NCI-H187 (cell line): ENCODE measurements at places on chromosomes 12 and 14.
A peak's percentile ranks its signal among the peaks of the same experiment; 100 is the strongest.

GRCh38 chr12:69880571-69880970, 55.5 kb downstream of the MYRFL start:
- no peak for DNase-seq

GRCh38 chr12:86172913-86173443, 83.2 kb downstream of the MGAT4C start:
- no peak for DNase-seq

- no peak for DNase-seq
These were observed 150.3 kb downstream of the LRRK2 start for GRCh38 chr12:40375076-40375475.

DNA sequence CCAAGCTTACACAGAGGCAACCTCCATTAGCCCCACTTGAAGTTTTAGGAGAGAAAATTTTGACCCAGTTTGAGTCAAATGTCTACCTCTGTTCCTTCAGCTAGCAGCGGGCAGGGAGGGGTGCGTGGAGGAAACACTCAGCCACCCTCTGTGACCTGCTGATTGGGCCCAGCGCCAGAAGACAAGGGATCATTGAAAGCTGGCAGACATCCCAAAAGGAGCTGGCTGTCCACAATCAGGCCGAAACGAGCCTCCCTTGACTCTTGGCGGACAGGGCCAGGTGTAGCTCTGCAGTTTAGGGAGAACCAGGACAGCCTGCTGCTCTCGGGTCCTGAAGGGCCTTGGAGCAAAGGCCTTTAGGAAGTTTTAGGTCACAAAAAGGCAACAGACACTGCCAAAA, 41.3 kb downstream of the CD9 start:
- DNase-seq: no peak

DNA sequence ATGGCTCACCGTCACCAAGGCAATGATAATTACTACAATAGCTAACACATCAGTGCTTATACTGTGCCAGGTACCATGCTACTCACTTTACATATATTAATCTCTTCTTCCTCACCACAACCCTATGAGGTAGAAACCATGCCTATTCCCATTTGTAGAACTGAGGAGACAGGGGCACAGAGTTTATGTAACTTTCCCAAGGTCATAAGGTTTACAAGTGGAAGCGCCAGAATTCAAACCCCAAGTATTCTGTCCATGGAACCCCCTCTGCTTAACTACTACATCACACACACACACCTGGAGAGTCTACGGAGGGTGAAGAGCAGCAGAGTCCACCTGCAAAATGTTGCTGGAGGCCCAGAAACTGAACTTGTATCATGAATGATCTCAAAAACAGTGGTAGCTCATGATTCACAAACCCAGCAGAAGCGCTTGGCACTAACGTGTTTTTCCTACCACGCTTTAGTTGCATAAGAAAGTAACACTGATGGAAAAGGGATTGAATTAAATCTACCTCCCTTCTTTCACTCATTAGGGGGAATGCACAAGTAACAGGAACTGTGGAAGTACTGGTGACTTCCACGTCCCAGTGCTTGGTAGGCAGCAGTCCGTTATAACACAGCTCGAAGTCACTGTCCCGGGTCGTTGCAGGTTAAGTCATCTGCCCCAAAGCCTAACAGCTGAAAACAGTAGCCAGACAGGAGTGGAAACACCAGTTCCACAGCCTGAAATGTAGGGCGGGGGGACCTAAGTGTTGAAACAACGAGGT, 2.0 kb downstream of the ITPR2 start:
- no peak for DNase-seq

DNA sequence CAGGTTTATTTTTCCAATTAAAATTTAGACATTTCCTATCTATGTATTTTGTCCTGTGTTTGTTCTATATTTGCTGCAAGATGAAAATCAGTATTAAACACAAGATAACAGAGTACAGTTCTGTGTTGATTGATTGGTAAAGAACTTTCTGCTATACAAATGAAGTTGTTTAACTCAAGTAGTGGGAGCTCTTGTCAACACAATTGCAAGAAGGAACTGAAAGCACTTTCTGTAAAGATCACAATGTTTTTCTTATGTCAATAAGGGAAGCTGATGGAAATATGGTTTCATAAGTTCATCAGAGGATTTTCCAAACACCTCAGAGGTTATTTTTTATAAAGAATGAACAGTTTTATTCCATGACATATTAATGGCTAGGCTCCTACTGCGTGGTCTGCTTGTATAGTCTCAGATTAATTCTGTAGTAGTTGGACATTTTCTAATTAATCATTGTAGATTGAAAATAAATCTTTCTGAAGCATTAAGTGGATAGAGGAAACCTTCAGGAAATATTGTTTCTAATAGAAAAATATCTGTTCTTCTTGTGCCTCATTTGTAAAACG, 379.5 kb downstream of the LRFN5 start:
- no peak for DNase-seq

DNA sequence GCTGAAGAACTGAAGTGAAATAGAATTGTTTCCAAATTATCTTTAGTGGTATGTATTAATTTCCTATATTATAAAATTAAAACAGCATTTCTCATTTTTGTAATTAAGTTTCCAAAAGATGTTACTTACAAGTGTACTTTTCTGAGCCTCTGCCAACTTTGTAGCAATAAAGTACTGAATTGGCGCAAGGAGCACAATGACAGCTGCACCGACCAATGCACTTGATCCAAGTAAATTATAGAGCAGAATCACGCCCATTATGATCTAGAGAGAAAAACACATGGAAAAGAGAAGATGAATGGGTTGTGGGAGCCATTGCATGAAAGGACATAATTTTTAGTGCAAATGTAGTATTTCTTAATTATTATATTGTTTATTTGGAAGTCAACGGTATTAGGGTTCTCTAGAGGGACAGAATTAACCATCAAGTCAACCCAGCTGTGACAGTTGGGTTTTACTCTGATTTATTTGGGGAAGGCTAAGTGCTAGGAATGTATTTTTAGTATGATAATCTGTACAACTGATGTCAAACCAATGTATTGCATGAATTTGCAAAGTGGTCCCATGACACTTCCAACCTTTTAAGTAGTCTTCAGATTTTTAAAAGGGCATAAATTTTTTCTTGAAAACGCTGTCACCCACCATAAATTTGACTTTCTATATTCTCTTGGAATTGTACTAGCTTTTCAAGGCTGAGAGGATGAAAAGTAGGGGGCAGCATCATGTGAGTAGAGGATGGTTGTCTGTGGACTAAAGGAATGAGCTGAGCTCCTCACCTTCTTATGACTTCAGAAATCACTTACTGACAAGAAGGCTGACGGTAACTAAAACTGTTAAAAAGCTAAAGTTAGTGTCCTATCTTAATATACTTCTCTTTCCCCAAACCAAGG, 33.0 kb downstream of the ABCC9 start:
- no peak for DNase-seq

- no peak for DNase-seq
These were observed 5.3 kb downstream of the KRT3 start for GRCh38 chr12:52790427-52791270.

DNA sequence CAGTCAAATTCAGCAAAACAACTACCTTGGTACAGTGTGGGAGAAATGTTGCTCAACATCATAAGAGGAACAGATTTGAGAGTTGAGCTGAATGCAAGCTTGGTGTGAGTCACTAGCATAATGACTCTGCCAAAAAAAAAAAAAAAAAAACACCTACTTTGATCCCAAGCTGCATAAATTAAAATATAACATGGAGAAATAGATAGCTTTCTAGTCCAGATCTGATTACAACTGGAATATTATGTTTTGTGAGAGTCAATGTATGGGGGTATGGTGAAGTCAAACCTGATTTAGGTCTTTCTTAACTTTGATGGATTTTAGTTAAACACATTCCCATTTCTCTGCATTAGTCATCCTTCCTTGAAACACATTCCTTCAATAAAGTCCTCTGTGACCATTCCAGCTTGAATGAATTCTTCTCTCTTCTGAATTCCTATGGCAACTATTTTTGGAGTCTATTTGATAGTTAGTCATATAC, 188.1 kb downstream of the SLC5A8 start:
- no peak for DNase-seq

DNA sequence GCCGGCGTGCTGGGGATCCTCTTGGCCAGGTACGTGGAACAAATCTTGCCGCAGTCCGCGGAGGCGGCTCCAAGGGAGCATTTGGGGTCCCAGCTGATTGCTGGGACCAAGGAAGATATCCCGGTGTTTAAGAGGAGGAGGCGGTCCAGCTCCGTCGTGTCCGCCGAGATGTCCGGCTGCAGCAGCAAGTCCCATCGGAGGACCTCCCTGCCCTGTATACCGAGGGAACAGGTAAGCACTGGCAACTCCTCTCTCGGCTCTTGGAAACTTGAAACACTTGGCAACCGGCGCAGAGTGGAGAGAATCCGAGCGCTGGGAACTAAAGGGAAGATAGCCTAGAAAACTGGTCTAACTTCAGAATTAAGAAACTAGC, 1.7 kb downstream of the PDE3A start:
- DNase-seq: no peak

DNA sequence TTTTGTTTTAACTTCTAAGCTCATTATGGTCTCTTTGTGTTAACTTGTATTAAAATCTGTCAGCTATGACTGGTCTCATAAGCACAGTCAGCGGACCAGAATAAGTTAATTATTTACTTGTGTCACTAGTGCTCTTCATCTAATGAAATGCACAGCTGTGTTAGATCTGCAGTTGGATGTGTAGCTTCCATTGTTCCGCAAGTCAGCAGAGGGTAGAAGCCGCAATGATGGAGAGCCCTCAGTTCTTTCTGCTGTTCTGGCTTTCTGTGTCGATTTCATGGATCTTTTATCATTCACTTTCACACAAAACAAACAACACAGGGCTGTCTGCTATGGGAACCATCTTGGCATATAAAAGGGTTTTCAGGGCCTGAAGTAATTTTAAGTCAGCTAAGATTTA, 89.3 kb upstream of the RFX4 start:
- no peak for DNase-seq

GRCh38 chr12:50642761-50643160, 121.1 kb upstream of the ATF1 start:
- DNase-seq: no peak

GRCh38 chr12:6724409-6724797, 557 bp downstream of the COPS7A start:
- DNase-seq: no peak

GRCh38 chr14:61342486-61342885, 21.1 kb downstream of the PRKCH start:
- no peak for DNase-seq

DNA sequence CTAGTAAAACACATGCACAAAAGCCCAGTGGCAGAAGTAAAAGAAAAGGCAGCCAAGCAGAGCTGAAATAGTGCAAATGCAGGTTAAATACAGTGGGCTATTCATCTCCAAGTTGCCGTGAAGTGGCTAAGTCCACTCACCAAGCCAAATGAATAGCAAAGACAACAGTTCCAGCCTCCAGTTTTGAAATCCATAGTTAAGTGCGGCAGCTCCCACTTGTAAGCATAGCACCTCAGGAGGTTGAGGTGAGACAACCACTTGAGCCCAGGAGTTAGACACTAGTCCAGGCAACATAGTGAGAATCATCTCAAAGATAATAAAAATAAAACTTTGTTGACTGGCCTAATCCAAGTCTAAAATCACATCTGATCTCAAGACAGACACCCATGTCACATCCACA, 9.8 kb upstream of the PHLDA1 start:
- peak; percentile 52 for DNase-seq

DNA sequence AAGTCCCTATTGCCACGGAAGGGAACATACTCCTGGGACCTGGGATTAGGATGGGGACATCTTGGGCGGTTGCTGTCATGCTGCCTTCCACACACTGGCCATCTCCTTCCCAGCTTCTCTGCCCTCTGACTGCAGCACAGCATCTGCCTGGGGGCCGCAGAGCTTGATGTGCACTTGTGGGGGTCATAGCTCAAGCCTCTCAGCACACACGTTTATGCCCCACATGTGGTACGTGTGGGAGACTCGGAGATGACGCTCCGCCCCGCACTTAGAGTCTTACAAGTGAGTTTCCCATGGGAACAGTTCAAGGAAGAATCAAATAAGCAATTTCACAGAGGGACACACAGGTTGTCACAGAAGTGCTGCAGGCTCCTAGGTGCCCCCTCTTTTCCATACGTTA, 8.6 kb downstream of the ACADS start:
- DNase-seq: peak; percentile 60

GRCh38 chr12:14878488-14878887, 7.2 kb downstream of the MGP start:
- DNase-seq: no peak

DNA sequence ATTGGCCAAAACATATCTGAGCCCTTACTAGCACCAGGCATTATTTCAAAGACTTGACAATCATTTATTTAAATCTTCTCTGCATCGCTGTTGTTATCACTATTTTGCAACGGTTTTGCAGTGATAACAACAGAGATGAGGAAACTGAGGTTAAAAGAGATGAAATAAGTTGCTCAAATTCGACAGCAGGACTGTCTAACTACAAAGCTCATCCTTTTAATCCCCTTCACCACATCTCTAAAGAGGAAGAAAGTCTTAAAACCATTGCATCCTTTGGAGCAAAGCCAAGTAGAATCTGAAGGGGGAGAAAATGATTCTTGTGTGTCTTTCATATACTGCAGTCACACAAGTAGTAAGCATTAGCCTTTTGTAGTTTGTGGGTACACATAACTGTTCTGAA, 14.8 kb upstream of the ETNK1 start:
- no peak for DNase-seq

DNA sequence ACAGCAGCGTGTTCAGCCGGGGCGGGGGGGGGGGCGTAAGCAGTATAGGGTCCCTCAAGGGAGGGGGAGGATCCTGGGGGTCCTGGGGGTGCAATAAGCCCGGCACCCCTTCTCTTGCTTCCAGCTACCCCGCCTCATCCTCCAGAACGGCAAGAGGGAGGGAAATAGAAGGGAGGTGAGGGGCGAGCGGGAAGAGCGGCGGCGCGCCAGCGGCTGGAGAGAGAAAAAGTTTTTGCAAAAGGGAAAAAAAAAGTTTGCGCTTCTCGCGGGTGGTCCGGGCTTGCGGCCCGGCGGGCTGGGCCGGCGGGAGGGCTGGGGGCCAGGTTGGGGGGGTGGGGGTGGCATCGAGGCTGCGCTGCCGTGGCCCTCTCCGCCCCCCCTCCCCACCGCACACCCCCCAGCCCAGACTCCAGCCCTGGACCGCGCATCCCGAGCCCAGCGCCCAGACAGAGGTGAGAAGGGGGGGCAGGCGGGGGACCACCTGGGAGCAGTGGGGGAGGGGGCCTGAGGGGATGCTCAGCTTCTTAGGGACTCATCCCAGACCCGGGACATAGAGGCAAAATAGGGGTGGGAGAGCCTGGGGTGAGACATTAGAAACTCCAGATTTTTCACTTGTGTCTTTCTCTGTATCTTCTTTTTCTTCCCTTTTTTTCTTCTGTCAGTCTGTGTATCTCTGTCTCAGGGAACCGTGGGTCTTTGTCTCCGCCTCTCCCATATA, at the start of gene GLI1:
Gene GLI1 (plus strand): TSS at position 36 of the 718 bp plus-strand sequence. CDS start 3,907 bp downstream, outside the sequence.
- no peak for DNase-seq

DNA sequence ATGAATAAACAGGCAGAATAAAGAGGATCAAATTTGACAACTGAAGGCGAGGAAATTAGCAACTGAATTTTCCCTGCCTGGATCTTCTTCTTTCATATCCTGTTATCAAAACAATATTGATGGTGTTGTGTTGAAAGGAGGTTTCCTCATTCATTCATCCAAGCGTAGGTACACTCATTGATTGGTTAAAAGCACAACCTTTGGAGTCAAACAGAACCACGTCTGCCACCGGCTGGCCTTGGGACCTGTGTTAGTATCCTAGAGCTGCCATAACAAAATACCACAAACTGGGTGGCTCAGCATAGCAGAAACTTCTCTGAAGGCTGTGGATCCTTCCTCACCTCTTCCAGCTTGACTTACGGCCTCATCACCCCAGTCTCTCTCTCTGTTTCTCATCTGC, 268.6 kb upstream of the PWP1 start:
- no peak for DNase-seq

- DNase-seq: no peak
These were observed 4.7 kb upstream of the PPP1R1A start for GRCh38 chr12:54593135-54593534.

GRCh38 chr12:20319366-20319765, 49.0 kb upstream of the PDE3A start:
- DNase-seq: no peak
